SK-N-DZ (cell line): ENCODE measurements at places on chromosomes 3 and 15.

GRCh38 chr15:98938105-98938417, 69.5 kb downstream of the PGPEP1L start:
- DNase-seq = no peak

- no peak for DNase-seq
Observed at GRCh38 chr3:159080821-159081220, 279.0 kb downstream of the MFSD1 start.

GRCh38 chr15:96225642-96226259, 104.7 kb upstream of the NR2F2 start:
- no peak for DNase-seq

DNA sequence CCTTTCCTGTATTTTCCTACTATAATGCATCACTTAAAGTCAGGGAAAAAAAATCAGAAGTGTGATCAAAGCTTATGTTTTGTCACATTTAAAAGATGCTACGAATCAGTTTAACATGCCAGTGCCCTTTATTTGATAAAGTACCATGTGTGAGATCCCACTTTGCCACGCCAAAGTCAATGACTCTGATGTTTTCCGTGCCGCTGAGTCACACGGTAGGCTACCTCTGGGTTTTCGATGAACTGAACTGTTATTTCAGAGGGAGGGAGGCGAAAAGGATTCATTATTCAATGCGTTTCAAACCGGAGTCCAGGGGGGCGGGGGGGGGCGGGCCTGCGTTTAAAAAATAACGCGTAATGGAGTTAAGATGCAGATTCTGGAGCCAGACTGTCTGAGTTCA, 203.0 kb downstream of the ABHD5 start:
- no peak for DNase-seq

DNA sequence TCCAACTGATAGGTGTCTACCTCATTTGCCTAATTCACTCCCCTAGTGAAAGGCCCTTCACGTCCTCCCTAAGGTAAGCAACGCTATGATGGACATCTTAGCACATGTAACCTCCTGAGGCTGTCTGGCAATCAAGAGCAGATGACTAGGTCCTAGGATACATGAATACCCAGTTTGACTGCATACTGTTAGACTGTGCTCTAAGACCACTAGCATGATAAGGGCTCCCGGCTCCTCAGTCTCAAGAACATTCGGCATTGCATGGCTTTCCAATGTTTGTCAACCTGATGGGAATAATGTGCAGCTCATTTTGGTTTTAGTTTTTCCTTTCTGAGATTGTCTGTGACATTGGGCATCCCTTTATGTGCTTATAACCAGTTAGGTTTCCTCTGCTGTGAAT, 152.1 kb downstream of the UACA start:
- no peak for DNase-seq

DNA sequence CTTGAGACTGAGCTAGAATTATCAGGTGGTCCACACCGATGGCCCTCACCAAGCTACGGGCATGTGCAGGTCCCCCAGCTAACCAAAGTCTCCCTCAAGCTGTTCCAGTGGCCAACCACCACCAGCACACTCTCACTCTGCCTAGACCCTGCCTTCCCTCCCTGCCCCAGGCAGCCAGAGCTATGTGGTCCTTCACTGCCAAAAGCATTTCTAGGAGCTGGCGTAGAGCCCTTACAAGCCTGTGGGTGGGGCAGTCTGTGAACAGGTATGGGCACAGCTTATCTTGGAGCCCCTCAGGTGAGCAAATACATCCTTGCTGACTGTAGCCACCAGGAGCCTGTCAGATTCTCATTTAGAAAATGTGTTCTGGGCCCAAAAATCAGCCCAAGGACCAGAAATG, 159.8 kb upstream of the PPP2R3A start:
- no peak for DNase-seq

DNA sequence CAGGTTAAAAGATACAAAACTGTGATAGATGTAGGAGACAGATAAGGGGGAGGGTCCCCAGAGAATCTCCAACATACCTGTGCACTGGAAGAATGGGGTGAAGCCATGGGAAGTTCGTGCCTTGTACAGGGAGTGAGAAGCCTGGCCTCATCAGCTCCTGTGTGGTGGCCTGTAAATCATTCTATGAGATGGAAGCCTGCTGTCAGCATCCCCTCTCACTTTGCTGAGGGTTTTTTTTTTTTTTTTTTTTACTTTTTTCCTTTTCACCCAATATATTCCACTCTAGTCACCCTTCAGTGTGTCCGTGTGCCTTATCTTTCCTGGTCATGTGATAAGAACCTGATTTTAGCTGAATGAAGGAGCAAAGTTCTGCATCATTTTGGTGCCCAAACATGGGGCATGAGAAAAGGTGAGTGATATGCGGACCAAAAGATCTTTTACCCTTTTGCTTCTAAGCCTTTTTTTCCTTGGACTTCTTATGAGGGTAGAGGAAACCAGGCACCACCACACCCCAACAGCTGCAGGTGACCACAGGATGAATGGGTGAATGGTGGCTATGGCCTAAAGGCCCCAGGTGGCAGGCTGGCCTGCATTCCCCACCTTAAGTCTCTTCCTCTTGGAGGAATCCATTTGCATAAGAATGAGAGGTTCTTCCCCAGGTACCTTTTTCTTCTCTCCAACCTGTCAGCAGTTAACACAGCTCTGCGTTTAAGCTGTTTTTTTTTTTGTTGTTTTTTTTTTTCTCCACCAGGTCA, 1345.0 kb downstream of the NSUN3 start:
- DNase-seq = no peak

DNA sequence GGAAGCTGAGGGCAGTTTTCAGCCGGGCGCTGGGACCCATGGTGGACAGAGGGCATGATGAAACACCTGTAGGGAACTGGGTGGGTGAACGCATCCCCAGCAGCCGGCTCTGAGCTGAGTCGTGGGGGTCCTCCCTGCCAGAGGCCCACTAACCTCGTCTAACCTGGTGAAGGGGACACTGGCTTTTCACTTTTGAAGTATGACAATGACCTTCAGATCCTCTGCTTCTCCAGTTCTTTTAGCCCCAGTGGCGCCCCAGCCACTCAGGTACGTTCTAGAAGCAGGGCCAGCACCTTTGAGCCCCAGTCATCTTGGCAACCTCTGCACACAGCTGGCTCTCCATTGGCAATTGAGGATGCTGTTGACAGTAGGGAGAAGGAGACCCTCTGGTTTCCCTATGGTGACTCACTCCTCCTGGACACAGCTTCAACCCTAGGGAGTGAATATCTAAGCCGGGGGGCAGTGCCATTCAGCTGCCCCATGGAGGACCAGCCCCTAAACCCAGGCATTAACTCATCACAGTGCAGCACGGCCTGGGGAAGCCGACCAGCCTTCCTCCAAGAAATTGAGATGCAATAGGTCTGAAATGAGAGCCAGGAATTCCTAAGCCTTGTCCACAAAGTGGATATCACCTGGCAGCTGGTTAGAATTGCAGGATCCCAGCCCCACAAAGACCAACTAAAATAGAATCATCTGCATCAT, 46.1 kb downstream of the CMTM6 start:
- no peak for DNase-seq

DNA sequence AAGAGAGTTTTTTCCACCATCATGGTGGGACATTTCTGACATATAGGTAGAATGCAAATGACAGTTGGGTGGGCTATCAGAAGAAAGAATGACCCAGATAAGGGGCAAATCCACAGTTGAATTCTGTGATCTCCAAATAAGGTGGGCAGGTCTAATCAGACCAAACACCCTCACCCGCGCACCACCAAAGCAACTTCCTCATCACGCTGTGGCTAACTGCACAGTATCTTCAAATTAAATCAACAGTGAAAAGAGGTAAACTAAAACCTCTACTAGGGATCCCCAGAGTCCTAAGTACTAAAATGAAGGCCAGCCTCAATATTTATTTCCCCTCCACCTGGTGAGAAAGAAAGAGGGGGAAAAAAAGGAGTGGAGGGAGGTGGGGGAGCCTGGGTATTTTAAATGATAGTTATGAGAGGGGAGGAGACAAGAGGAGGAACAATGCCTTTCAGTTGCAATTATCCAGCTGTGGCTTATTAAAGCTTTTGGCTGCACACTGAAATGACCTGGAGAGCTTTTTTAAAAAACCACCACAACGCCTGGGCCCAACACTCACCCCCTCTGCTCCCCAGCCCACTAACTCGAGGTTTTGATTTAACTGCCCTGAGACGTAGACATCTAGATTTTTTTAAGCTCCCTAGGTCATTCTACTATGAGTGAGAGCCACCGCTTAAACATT, 61.0 kb downstream of the LRIG1 start:
- DNase-seq = no peak

DNA sequence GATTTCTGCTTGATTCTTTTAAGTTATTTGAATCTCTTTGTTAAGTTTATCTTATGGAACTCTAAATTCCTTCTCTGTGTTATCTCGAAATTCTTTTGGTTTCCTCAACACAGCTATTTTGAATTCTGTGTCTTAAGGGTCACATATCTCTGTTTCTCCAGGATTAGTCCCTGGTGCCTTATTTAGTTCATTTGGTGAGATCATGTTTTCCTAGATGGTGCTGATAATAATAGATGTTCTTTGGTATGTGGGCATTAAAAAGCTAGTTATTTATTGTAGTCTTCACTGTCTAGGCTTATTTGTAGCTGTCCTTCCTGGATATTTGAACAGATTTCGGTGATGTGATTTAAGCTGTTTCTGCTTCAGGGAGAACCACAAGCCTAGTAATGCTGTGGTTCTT, 615.6 kb upstream of the NECTIN3 start:
- DNase-seq = no peak

DNA sequence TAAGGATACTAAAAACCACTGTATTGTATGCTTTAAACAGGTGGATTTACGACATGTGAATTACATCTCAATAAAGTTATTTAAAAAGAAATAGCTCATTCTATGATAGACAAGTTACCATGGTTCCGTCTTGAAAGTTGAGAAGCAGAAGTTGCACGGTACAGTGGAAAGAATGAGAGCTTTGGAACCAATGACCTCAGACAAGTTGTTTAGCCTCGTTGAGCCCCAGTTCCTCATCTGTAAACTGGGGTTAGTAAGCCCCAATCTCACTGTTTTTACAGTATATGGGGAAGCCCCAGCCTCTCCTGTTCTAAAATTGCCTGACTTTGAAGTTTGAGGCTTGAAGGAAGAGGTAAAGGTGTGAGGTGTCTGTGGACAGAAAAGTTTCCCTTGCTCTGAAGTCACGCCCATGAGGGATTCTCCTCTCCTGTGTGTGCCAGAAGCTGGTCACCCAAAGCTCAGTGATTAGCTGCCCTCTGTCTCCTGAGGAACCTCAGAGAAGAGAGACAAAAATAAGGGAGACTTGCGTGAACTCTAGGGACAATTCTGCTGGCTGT, 10.0 kb downstream of the CRYGS start:
- DNase-seq = no peak

DNA sequence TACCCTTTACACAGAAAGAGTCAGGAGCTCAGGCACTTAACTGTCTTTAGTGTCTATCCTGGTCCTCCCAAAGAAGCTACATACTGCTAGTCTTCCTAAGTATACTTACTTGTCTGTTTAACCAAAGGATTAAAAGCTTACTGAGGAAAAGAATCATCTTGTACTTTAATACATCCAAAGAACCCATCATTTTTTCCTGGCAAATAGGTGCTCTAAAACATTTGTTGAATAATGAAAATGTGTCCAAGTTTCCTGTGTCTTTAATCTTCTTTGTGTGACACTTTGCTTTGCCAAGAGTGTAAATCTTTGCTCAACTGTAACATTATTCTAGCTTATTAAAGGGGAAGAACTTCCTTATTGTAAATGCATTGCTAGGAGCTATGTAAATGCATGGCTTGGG, 519.2 kb downstream of the OTOL1 start:
- no peak for DNase-seq

DNA sequence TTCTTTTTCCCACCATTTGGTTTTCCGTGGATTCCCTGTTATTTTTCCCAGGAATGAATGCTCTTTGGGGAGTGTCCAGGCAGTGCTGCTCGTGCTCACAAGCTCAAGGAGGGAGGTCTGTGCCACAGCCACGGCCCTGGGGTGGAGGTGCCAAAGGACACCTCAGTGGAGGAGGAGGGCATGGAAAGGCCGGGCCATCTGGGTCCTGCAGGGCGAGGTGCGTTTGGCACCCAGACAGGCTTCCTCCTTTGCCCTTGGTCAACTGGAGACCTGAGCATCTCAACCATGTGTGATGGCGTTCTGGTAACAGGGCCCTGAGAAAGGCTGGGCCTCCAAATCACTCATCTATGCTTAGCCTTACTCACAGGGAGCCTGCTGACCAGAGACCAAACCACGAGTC, 25.4 kb downstream of the KY start:
- DNase-seq = no peak

DNA sequence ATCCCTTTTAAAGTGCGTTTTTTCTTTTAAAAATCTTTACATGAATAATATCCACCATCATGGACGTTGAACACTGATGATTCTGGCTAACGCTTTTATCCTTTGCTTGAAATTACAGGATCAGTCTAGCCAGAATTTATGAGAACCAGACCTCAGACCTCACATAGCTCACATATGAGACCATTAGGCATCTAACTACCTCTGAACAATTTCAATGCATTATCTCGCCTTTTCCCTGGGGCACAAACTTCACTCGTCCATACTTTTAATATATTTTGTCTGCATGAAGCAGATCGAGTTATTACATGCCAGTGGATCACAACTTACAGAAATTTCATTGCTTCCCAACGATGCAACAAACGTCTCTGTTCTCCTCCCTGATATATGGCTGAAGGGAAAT, 105.6 kb downstream of the MEIS2 start:
- DNase-seq = no peak

GRCh38 chr15:51853998-51854397, 24.5 kb downstream of the TMOD3 start:
- no peak for DNase-seq

DNA sequence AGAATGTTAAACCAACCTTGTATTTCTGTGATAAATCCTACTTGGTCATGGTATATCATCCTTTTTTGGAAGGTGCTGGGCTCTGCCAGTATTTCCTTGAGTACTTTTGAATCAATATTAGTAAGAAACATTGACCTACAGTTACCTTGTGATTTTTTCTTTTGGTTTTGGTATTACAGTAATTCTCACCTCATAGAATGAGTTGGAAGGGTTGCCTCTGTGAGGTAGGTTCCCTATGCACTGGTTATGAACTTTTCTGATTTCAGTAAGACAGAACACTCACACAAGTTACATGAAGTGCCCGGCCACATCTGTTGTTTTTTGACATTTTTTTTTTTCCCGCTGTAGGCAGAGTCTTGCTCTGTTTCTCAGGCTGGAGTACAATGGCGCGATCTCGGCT, 20.0 kb downstream of the PCCB start:
- no peak for DNase-seq

- DNase-seq = no peak
Observed at GRCh38 chr15:81239190-81239589, 42.5 kb downstream of the IL16 start.

DNA sequence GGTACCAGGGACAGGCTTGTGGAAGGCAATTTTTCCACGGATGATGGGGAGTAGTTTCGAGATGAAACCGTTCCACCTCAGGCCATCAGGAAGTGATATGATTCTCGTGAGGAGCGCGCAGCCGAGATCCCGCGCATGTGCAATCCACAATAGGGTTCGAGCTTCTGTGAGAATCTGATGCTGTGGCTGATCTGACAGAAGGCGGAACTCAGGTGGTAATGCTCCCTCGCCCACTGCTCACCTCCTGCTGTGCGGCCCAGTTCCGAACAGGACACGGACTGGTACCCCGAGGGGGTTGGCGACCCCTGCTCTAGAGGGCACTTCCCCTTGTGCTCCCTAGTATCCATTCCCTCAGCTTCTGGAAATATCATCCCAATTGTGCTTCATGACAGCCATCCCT, 99.9 kb downstream of the PLD1 start:
- DNase-seq = no peak
